ENCODE measurements at places on chromosomes 3 and 15.
A peak's percentile ranks its signal among the peaks of the same experiment; 100 is the strongest.

GRCh38 chr15:58629625-58630024 lies 119.9 kb downstream of the ADAM10 start:
- DNase-seq = no peak

DNA sequence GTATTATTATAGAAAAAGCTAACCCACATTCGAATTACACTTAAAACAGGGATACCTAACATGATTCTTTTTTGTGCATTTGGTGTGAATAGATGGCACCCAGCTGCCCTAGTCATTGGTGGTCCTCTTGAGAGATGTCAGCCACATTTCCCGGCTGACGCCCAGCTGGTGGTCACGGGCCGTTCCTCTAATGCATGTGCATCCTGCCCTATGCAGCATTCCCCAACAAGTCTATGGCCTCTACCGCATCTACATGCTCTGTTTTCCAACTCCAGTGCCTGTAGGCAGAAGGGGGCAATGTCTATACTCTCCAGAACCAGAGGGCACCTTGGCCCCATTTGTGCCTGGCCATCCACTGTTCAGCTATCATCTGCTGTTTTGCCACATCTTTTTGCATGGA lies 78.6 kb upstream of the PRICKLE2 start:
- no peak for DNase-seq

GRCh38 chr3:141360888-141361598 lies 7.3 kb upstream of the ZBTB38 start:
- peak; percentile 90 for DNase-seq

DNA sequence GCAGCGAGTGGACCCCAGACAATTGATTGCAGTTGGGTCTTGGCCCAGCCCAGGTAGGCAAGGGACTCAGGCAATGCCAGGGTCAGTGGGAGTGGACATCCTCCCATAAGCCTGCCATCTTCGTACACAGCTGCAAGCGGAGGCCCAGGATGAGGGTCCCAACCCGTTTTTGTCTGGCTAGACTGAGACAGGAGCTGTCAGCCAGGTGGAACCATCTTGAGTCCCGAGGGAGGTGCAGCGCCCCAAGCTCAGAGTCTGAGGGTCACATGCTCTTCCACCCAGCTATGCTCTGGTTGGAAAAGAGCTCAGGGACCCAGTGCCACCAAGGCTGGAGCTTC lies 22.6 kb upstream of the IP6K2 start:
- no peak for DNase-seq

DNA sequence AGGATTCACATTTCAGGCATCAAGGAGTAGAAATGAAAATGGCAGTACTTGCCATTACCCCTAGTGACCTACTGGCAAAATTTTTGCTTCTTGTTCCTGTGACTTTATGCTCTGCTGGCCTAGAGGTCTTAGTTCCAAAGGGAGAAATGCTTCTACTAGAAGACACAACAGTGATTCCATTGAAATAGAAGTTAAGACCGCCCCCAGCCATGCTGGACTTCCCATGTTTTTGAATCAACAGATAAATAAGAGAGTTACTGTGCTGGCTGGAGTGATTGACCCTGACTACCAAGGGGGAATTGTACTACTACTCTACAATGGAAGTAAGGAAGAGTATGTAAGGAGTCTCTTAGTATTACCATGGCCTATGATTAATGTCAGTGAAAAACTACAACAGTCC lies 196.2 kb upstream of the AZI2 start:
- DNase-seq = no peak

GRCh38 chr3:129690406-129690805 lies 83.9 kb upstream of the PLXND1 start:
- peak; percentile 89 for DNase-seq

- peak; percentile 48 for DNase-seq
Observed at GRCh38 chr3:70053293-70053692, 53.8 kb downstream of the SAMMSON start.

DNA sequence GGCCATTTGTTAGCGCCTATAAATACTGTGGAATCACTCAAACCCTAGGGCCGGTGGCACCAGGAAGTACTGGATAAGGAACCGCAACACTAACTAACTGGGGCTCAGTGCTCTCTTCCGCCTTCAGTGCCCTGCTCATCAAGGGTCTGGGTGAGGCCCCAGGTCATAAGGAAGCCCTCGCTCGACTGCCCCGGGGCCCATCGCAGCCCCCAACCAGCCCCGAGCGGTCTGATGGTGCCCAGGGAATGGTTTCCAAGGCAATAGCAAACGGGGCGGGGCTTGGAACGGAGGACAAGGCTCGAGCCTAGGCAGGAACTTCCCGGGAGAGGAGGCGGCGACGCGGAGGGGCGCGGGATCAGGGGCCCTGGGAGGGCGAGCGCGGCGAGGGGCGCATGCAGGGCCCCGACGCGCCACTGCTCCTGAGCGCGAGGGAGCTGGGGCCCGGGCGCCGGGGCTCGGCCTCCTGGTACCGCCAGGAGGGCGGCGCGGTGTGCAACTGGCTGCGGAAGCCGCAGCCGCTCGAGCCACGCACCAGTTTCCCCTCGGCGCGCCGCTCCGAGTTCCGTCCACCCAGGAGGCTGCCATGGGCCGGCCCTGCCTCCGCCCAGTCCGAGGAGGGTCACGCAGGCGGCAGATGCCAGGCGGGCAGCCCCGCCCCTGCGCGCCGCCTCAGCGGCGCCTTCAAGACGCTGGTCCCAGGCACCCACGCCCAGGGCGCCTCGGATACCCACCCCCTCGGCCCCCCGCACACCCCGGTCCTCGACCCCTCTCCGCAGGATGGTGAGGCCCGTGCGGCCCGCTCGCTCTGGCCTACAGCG lies at the start of gene TTLL3:
TTLL3 (plus strand) TSS at position 648 of the 818 bp plus-strand sequence. CDS start 400 bp downstream, outside the sequence.
- peak; percentile 80 for DNase-seq

- no peak for DNase-seq
Observed at GRCh38 chr3:172525116-172525613, 1.9 kb upstream of the TNFSF10 start.

GRCh38 chr15:33150971-33151370 lies 43.5 kb downstream of the FMN1 start:
- no peak for DNase-seq

DNA sequence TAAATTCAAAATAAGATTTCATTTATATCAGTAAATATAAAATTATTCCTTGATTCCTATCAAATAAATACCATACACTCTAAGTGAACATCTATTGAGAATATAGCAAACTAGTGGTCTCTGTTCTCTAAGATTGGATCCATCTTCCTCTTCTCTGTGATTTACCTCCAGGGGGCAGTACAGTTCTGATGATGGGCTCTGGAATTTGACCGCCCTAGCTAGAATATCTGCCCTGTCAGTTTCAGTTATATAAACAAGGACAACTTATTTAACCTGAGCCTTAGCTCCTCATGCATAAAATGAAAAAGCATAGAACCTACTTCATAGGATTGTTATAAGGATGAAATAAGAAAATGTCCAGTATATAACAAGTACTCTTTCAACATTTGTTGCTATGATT lies 171.1 kb upstream of the CCDC54 start:
- DNase-seq = peak; percentile 70

DNA sequence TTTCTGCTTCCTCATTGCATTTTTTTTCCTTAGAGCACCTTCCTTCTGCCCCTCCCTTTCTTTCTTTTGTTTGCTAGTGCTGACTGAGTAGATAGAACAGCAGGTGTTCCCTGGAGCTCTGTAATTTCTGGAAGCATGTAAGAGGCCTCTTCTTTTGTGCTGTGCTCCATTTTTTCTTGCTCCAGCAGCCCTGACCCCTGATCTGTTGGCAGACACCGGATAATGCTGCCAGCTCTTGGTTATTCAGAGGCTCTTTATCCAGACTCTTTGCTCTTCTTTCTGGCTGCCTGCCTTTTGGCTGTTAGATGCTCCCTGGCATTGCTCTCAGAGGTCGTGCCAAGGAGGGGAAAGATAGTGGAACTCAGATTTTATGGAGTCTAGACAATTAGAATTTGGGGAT lies 104.4 kb upstream of the RBMS3 start:
- peak; percentile 42 for DNase-seq

GRCh38 chr3:143727391-143727790 lies 120.9 kb downstream of the SLC9A9 start:
- DNase-seq = no peak

- peak; percentile 68 for DNase-seq
Observed at GRCh38 chr3:54212723-54213122, 90.4 kb downstream of the CACNA2D3 start.

DNA sequence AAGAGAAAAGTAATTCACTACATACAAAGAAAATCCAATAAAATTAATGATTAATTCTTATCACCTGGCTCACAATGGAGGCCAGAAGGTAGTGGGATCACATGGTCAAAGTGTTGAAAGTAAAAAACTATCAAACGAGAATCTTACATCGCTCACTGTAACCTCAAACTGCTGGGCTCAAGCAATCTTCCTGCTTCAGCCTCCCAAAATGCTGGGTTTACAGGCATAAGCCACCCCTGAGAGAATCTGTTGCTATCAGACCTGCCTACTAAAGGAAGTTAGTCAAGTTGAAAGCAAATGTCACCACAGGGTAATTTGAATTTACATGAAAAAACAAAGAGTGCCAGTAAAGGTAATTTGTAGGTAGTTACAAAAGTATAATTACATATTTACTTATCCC lies 103.3 kb downstream of the PCCB start:
- no peak for DNase-seq

DNA sequence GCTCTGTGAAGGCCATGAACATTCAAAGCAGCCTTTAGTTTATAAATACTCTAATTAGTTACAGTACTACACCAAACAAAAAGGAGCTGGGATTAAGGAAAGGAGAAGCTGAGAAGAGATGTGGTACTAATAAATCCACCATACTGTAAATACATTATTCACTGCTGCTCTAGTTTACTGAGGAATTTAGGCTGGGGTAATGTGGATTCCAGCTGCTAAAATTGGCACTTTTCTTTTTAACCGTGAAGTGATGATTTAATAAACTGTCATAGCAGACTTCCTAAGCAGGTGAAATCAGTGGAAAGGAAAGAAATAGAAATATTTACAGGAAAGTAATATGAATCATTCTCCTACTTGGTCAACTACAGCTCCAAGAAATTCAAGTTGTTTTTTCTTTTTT lies 88.7 kb downstream of the TFG start:
- DNase-seq = no peak

DNA sequence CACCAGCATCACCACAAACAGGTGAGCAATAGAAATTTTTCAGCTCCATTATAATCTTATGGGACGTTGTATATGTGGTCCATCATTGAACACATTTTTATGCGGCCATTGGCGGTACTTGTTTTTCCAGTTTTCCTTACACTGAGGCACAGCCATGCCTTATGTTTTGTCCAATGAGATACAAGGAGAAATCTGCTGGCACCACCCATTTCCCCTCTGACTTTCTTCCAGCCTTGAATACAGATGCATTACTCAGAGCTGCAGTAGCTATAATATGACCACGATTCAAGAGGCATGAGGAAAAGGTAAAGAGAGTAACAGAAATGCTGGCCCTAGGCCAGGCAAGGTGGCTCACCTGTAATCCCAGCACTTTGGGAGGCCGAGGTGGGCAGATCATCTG lies 9.0 kb upstream of the PIK3R4 start:
- no peak for DNase-seq

DNA sequence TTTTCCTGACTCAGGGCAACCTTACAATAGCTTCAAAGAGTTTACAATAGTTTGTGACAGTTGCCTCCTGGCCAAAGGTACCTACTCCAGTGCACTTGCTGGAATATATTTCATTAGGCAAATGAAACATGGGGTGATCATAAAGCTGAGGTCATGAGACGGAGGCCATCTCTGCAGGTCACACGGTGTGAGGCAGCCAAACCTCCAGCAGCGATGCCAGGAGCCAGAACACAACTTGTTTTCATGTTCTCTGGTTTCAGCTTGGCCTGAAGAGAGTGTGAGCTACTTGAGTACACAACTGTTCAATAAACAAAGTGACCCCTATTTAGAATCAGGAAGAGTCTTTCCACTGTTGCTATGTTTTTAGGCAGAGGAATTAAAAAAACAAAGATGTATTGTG lies 42.7 kb upstream of the PYGO1 start:
- no peak for DNase-seq

- DNase-seq = no peak
Observed at GRCh38 chr3:167691366-167691765, 37.6 kb upstream of the WDR49 start.

- DNase-seq = no peak
Observed at GRCh38 chr3:48320996-48321395, 12.5 kb downstream of the SPINK8 start.

GRCh38 chr3:149638228-149639092 lies 19.4 kb downstream of the WWTR1 start:
- DNase-seq = no peak

DNA sequence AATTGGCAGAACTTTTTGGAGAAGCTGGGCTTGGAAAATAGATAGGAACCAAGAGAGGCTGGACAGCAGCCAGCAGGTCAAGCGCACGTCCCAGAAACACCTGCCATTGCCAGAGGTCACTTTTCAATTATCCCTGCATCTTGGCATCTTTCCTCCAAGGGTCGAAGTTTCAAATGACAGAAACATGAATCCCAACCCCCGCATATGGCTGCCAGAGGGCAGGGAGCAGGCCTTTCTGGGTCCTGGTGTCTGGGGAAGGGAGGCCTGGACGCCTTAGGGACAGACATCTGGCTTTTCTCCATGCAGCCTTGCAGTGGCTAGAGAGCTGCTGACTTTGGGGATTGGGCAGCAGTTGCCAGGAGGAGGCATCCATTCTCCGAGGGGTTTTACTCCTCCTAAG lies 164.5 kb upstream of the TPM1 start:
- no peak for DNase-seq

GRCh38 chr15:35975941-35976340 lies 430.0 kb upstream of the DPH6 start:
- no peak for DNase-seq

DNA sequence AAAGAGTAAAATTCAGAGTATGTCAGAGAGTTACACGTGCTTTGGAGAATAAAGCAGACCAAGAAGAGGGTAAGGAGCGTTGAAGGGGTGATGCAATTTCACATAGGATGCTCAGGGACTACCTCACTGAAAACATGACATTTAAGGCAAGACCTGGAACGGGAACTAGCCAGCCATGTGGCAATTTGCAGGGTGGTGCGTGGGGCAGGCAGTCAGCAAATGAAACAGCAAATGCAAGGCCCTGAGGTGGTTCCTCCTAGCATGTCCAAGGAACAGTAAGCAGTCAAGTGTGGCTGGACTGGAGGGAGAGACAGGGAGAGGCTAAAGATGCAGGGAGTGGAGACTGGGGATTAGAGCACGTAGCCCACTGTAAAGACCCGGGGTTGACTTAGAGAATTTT lies 146.1 kb upstream of the LPP start:
- no peak for DNase-seq

GRCh38 chr3:98553753-98554152 lies 22.0 kb downstream of the GPR15 start:
- no peak for DNase-seq

- no peak for DNase-seq
Observed at GRCh38 chr3:185880600-185880999, 55.8 kb upstream of the IGF2BP2 start.

GRCh38 chr15:31265090-31265870 lies 61.4 kb upstream of the KLF13 start:
- no peak for DNase-seq

- peak; percentile 34 for DNase-seq
Observed at GRCh38 chr15:74725845-74726773, 781 bp upstream of the CYP1A1 start.
